Activated CD4-positive, alpha-beta memory T cell treated with anti-CD3 and anti-CD28 coated beads for 36 hours (primary cell): ENCODE measurements at places on chromosomes 4 and X.

DNA sequence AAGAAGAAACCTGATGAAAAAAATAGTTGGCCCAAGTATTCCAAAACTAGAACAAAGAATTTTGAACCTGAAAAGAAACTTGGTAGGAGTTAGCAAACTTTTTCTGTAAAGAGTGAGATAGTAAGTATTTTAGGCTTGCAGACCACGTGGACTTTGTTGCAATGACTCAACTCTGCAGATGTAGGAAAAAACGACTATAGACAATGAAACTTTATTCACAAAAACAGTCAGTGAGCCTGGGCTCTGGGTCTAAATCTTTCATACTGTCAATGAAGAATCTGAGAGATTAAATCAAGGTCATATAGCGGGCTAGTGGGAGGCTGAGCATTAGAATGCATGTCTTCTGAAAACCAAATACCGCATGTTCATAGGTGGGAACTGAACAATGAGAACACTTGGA is 23.0 kb downstream of the SH3D19 start:
- no peak for DNase-seq

DNA sequence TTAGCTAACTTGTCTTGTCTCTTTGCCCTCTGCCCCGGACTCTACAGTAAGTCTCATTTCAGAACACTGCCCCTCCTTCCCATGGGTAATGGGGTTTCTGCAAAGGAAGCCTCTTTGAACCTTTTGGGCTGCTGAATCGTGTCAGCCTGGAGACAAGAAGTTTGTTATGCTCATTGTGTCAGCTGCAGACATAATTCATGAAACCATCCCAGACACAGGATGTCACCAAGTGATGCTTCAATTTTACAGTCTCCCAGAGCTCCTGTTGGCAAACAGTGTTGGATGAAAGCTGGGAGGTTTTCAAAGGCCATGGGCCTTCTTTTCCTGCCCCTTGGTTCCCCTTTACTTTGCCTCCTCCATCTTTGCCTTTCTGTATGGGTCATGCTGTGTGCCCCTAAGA is 223.1 kb upstream of the TAPT1 start:
- no peak for DNase-seq

- DNase-seq: no peak
Observed at GRCh38 chr4:159010563-159011260, 92.2 kb upstream of the RAPGEF2 start.

- no peak for DNase-seq
Observed at GRCh38 chr4:101556842-101557241, 209.5 kb upstream of the PPP3CA start.

DNA sequence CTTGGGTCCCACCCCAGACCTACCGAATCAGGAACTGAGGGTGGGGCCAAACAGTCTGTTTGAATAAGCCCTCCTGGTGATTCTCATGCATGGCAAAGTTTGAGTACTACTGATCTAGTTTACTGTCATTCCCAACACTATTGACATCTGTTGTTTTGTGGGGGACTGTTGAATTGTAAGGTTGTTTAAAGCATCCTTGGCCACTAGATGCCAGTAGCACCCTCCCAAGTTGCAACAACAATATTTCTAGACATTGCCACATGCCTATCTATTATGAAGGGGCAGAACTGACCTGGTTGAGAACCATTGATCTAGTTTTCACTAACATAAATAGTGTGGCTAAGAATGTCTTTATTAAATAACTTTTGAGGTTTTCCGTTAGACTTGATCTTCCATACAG is 15.1 kb downstream of the TAF9B start:
- no peak for DNase-seq

DNA sequence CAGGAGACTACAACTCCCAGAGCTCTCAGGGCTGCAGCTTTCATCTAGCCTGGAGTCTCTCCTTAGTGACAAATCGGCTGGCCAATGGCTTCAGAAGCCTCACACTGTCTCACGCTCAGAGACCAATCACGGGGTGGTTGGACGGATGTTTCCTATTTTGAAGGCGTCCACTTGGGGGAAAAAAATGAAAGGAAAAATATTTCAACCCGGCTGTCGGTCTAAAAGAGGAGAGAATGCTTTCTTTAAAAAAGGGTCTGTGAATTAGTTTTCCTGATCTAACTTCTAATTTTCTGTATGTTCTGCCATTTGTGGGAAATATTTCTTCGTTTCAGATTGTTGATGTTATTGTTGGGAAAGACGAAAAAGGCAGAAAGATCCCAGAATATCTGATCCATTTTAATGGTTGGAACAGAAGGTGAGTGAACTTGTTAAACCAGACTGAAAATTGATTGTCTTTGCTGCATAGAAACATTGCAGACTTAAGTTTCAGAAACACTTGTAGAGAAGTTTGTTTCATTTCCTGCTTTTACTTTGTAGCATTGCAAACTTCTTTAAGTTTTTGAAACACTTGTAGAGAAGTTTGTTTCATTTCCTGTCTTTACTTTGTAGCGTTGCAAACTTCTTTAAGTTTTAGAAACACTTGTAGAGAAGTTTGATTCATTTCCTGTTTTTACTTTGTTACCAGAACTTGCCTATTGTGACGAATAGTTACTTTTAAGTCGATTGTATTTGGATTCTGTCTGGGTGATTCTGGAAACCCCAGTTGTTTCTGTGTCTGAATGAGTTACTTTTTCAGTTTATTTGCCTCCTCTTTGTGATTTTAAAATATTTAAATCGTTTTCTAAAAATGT is 1.6 kb downstream of the MSL3 start:
- peak; percentile 79 for DNase-seq
